ENCODE measurements at places on chromosomes 2 and 18.
A peak's percentile ranks its signal among the peaks of the same experiment; 100 is the strongest.

DNA sequence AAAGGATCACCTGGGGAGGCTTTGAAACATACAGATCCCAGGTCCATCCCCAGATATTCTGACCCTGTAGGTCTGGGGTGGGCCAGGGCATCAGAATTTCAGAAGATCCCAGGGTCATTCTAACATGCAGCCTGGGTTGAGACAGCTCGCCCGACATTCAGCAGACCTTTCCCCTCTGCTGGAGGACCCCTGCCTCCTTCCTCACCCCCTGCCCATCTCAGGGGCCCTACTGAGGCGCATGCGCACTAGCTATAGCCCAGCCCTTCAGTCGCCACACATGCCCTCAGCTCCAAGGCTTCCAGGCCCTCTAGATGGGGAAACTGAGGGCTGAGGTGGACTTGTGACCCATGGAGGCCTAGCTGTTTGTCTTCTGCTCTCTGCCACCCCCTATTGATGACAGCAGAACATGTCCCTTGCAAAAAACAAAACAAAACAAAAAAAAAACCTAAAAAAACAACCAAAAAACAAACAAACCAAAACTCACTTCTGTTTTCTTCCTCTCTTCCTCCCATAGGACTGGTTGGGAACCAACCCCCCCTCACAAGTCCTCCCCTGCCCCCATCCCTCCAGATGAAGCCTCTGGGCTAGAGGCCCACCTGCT is 91.3 kb downstream of the ZBTB7C start:
- DNase-seq: no peak

- DNase-seq: no peak
These were observed 14.2 kb downstream of the ST8SIA3 start for GRCh38 chr18:57366528-57367081.

DNA sequence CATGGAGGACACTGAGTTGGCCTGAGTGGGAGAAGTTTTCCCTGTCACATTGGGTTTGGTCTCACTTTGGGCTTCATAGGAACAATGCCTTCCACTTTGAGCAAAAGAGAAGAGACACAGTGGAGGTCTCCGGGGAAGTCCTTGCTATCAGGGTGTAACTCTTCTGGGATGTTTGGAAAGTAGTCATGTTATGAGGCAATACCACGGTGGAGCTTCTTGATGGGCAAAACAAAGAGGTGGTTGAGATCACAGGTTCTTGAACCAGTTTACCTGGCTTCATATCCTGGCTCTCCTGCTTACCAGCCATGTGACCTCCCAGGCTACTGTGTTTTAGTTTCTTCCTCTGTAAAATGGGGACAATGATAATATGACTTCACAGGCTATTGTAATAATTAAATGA is 478.6 kb downstream of the SLC4A3 start:
- peak; percentile 9 for DNase-seq

DNA sequence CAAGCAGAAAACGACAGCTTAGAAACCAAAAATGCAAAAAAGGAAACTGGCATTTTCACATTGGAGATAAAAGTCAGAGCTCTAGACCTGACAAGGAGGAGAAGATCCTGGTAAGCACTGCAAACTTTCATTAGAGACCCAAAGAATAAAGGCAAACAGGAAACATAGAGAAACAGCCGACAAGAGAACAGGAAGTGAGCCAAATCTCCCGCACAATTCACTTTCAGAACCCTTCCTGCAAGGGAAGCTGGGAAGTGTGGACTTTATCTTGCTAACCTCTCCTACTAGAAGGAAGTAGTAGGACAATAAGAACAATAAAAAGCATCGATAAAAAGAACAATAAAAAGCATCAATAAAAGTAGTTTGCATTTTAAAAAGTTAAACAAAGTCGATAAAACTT is 417.8 kb upstream of the SPHKAP start:
- DNase-seq: no peak

DNA sequence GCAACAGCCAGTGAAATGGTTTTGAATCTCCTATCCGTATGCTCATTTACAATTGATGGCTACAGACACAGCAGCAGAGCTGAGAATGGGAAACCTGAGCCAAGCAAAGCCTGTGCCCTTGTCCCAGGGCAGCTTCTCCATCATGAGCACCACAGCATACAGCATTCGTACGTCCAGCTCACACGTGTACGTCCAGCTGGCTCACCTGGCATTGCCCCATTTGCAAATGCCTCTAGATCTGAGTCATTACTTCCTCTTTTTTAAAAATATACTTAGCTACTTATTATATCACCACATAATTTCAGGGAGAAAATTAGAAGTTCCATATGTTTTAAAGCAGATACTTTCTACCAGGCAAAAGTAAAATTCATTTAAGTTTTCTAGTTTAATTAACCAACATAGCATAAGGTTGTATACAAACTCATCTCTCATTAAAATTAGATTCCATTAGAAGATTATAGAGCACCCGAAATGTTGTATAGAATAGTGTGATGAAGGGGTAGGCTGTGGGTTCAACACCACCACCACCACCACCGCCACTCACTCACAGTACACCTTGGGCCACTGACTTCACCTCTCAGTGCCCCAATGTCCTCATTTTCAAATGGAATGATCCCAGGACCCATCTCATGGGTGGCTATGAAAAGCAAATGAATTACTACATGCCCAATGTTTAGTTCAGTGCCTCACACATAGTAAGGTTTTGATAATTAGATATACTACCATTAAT is 31.4 kb upstream of the TMEM177 start:
- DNase-seq: peak; percentile 45

GRCh38 chr2:189542145-189542882 is 38.3 kb downstream of the SLC40A1 start:
- no peak for DNase-seq
